ENCODE measurements at places on chromosomes 5 and 9.

- no peak for DNase-seq
Measured at GRCh38 chr9:114561771-114562170, 25.8 kb upstream of the ATP6V1G1 start.

DNA sequence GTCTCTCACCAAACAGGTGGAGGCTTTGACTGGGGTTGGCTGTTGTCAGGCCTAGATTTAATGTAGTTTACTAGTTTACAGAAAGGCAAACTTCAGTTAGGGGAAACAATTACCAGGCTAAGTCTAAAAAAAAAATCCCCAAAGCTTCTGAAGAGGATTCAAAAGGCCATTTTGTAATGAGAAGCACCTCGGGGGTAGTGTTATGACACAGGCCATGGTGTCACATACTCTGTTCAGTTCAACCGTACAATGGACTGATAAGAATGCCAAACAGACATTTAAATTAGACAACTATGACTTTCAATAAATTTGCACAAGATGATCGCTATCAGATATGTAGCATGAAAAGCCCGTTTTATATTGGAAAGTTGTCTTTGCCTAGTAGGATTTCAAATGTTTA is 120.1 kb upstream of the PCA3 start:
- no peak for DNase-seq

DNA sequence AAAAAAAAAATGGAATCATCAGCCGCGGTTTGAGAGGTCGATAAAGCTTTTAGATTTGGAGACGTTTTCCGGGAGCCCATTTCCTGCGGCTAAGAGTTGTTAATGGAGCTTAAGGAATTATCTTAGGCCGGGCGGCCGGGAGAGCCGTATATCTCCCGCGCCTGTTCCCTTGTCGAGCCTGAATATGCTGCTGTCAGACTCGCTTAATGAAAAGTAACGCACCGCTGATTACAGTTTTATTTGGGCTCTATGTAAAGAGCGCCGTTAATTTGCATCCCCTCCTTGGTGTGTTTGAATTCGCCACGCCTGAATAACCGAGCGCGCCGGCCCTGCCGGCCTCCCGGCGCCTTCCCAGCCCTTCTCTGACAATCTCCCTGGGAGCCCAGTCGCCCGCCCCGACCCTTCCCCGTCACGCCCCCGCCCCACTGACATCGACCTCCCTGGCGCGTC is 7.9 kb downstream of the IRX4 start:
- no peak for DNase-seq

DNA sequence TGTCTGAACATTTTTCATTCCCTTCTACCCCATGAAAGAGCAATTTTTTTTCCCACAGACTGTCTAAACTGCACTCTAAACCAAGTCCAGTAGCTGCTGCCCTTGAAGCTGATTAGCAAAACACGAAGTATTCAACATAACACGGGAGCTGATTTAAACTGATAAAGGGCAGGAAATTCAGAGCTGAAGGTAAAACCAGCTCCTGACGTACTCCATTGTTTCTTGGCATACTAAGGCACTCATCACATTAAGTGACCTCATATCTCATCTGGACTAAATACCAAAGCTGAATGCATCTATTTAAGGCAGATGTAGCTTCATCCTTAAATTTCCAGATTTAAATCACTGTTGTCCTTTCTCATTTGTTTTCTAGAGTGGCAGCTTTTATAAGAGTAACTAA is 12.0 kb downstream of the GDF9 start:
- no peak for DNase-seq

DNA sequence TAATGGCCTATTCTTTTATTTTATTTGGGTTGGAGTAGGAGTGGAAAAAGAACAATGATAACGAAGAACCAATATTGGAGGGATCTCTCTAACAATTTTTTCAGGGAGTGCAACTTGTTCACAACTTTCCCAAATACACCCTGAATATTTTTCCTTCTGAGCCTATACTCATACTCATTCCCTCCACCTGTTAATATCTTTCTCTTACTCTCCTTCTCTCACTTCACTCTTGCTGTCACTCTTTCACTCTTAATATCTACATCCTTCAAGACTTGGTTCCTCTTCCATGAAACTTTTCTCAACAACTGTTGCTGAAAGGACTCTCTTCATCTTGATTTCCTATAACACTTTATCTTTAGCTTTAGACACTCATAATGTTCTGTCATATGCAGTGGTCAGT is 39.0 kb upstream of the MYOT start:
- DNase-seq: no peak

DNA sequence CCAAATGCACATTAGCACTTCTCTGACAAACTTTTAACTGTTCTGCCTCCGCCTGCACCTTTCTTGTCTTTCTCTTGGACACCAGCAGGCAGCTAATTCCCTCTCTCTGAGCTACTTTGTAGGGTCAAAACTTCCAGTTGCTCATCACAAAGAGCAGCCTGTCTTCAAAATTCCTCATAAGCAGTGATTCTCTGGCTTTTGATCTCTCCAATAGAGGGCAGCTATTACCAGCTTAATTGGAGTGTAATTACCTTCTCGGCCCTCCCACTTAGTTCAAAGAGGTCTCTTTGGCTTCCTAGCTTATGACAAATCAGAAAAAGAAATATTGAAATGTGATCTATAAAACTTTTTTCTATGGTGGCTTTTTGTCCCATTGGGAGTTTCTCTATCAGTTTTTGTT is 43.6 kb upstream of the RAD23B start:
- DNase-seq: no peak

DNA sequence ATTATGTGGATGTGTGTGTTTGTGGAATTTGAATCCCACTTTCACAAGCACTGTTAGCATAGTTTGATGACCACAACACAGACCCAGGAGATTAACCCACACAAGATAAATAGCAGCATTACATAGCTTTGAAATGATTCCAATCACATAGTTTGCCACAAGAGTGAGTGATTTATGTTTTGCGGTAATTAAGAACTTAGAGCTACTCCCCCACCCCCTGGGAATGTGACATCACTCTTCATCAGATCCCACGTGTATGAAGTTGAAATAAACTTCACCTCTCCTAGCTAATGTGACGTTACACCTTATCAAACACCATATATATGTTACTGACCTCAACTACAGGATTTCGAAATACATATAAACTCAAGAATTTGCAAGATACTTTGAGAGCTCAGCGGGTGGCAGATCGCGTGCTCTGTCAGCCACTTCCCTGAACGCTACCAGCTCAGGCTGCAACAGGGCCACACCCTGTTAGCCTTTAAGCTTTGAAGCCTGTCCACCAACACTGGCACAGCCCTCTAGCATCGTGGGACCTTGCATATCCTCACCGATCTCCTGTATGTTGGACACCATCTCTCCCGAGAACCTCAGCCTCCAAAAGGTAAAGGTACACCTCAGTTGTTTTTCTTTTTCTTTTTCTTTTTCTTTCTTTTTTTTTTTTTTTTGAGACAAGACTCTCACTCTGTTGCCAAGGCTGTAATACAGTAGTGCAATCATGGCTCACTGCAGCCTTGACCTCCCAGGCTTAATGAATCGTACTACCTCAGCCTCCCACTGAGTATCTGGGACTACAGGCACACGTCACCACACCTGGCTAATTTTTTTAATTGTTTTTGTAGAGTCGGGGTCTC is 1.7 kb upstream of the AGTPBP1 start:
- no peak for DNase-seq

- DNase-seq: no peak
Measured at GRCh38 chr5:32319392-32319791, 6.7 kb upstream of the MTMR12 start.

All from activated CD8-positive, alpha-beta memory T cell treated with anti-CD3 and anti-CD28 coated beads, Interleukin-2, amount 50 U/mL, for 48 hours (primary cell).